ENCODE measurements at places on chromosomes 7 and 10. TPM values are rescaled to one million over a fixed set of nuclear protein-coding genes. Genes with fewer than 3 reads are reported as not detected.
A peak's percentile ranks its signal among the peaks of the same experiment; 100 is the strongest.

DNA sequence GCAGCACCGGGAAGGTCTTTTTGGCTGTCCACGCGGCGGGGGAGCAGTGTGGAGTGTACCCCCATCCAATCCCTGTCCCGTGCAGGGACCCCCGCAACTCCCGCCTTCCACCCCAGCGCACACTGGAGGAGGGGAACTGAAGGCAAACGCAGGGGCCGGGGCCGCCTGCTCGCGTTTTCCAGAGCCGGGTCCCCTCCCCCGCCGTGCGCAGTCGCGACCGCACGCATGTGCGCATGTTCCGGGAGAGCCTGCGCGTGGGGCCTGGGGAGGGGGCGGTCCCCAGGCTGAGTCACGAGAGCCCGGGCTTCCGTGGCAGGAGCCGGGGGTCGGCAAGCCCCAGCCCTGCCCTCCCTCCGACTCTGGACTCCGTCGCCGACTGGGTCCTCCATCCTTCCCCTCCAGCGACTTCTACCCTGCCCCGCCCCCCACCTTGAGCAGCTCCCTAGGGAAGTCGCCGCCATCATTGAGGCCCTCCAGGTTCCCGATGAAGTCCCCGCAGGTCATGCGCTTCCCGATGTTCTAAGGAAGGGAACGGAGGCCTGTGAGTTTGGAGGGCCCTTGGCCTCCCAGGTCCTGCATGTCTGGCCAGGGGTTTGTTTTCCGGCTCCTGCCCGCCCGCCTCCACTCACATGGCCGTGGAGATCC lies 8.0 kb downstream of the PSD start:
- peak overlapping the region; percentile 58 for H3K4me3 ChIP-seq
- H3K27me3 ChIP-seq, result peaks cover 46% of the 10 kb centered on the region
- peaks cover 5% of the 10 kb centered on the region for H3K36me3 ChIP-seq
- no peak overlapping the region for H3K27ac ChIP-seq

DNA sequence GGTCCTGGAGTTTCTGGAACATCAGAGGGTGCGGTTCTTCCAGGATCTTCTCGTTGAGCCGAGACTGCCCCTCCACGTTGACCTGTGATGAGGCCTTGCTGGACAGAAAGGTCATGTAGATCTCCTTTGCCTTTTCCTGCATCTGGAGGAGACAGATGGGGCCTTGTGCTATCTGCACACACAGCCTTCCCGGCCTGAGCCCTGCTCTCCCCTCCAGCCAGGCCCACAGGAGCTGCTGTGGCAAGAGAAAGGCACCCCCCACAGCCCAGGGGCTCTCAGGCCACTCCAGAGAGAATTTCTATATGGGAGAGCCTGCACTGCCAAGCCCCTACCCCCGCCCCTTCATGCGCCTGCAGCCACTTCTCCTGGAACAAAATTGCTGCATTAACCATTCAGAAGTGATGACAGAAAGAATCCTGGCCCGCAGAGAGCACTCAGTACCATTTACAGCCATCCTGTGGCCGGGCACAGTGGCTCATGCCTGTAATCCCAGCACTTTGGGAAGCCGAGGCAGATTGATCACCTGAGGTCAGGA lies 26.9 kb downstream of the RGS10 start:
- no peak for DNase-seq
- H3K4me3 ChIP-seq, result no peak overlapping the region
- no peaks in the 10 kb centered on the region for H3K27me3 ChIP-seq
- peaks cover 56% of the 10 kb centered on the region for H3K36me3 ChIP-seq

- peaks cover 7% of the 10 kb centered on the region for H3K36me3 ChIP-seq
- DNase-seq, result no peak
- no peak overlapping the region for H3K4me3 ChIP-seq
- peaks cover 58% of the 10 kb centered on the region for H3K4me1 ChIP-seq
These were observed 36.4 kb upstream of the DNAJB6 start for GRCh38 chr7:157300369-157300825.

- DNase-seq, result peak; percentile 78
- peak overlapping the region; percentile 95 for H3K4me3 ChIP-seq
- H3K27ac ChIP-seq, result peak overlapping the region; percentile 93
- peaks cover 40% of the 10 kb centered on the region for H3K36me3 ChIP-seq
- H3K27me3 ChIP-seq, result no peaks in the 10 kb centered on the region
- peaks cover 52% of the 10 kb centered on the region for H3K4me1 ChIP-seq
These were observed 757 bp downstream of the EIF3A start for GRCh38 chr10:119079599-119080520.

DNA sequence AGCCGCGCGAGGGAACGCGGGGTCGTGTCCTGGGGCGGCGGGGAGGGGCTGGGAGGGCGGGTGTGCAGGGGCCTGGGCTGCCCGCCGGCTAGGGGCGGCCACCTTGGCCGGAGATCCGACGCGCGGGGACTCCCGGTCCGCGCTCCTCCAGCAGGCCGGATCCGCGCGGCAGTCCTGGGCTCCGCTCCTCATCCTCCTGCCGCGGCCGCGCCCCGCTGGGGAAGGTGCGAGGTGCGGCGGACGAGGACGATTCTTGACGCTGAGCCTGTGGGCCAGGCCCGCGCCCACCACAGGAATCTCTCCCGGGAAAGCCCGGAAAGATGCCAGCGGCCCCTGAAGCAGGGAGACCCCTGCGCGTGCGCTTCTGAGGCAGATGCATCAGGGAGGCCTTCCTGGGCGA lies 6.6 kb upstream of the OGDHL start:
- H3K4me1 ChIP-seq, result no peaks in the 10 kb centered on the region
- H3K27ac ChIP-seq, result no peak overlapping the region
- peaks cover 2% of the 10 kb centered on the region for H3K36me3 ChIP-seq
- peaks cover 29% of the 10 kb centered on the region for H3K27me3 ChIP-seq
- no peak for DNase-seq

GRCh38 chr7:54888067-54888733 lies 129.2 kb upstream of the SEC61G start:
- no peak overlapping the region for H3K27ac ChIP-seq
- no peaks in the 10 kb centered on the region for H3K4me1 ChIP-seq
- H3K4me3 ChIP-seq, result no peak overlapping the region

DNA sequence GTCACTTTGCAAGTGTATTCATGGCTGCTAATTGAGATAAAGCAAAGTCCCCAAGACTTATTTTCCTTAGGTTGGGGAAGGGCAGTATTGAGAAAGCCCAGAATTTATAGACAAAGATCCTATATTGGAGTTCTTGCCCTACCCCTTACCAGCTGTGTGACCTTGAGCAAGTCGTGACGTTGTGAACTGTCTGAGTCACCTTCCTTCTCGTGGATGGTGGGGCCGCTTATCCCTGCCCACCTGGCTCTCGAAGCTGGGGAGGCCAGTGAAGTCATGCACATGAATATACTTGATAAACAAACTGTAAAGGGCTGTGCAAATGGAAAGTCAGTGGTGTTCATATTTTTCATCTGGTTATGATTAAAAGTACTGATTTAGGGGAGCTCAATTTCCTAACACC lies 127.4 kb downstream of the TACC2 start:
- H3K4me3 ChIP-seq, result no peak overlapping the region
- H3K36me3 ChIP-seq, result no peaks in the 10 kb centered on the region

- H3K4me1 ChIP-seq, result no peaks in the 10 kb centered on the region
- H3K27me3 ChIP-seq, result peaks cover 8% of the 10 kb centered on the region
- H3K4me3 ChIP-seq, result no peak overlapping the region
- no peak for DNase-seq
- H3K27ac ChIP-seq, result no peak overlapping the region
These were observed 208.4 kb upstream of the AKR1E2 start for GRCh38 chr10:4617589-4617988.

- no peak for DNase-seq
- H3K4me3 ChIP-seq, result no peak overlapping the region
- H3K27ac ChIP-seq, result no peak overlapping the region
- H3K27me3 ChIP-seq, result no peaks in the 10 kb centered on the region
These were observed 125.6 kb downstream of the VIPR2 start for GRCh38 chr7:159019111-159019510.

- H3K27me3 ChIP-seq, result peaks cover 4% of the 10 kb centered on the region
- no peak overlapping the region for H3K27ac ChIP-seq
- H3K4me3 ChIP-seq, result no peak overlapping the region
- DNase-seq, result no peak
- no peaks in the 10 kb centered on the region for H3K4me1 ChIP-seq
- no peaks in the 10 kb centered on the region for H3K36me3 ChIP-seq
These were observed 11.7 kb upstream of the TMEM106B start for GRCh38 chr7:12199363-12199762.

GRCh38 chr7:39948375-39948955 lies 1.6 kb upstream of the CDK13 start:
- peak overlapping the region; percentile 100 for H3K27ac ChIP-seq
- H3K36me3 ChIP-seq, result peaks cover 20% of the 10 kb centered on the region
- no peaks in the 10 kb centered on the region for H3K27me3 ChIP-seq
- peak; percentile 21 for DNase-seq
- peaks cover 29% of the 10 kb centered on the region for H3K4me1 ChIP-seq

Gene CALHM1
- 0.73 TPM for total RNA-seq

Gene ENTPD7
- total RNA-seq, result 4.1 TPM

Gene PHYH
- 11.2 TPM for total RNA-seq

Gene HPSE2
- not detected for total RNA-seq

Gene VWA2
- not detected for total RNA-seq

Gene CPA5
- total RNA-seq, result not detected

Gene NEUROD6
- not detected for total RNA-seq

Gene PRSS37
- not detected for total RNA-seq

Measured in activated CD4-positive, alpha-beta memory T cell treated with anti-CD3 and anti-CD28 coated beads, Interleukin-2, amount 10 ng/mL, durations not matched to agents 7 days and 5 days (primary cell).